ENCODE measurements at places on chromosomes 13 and 19.

- no peak for DNase-seq
These were observed 68.4 kb downstream of the EPS15L1 start for GRCh38 chr19:16403151-16403977.

GRCh38 chr13:80605716-80606115 is 264.8 kb upstream of the SPRY2 start:
- no peak for DNase-seq

DNA sequence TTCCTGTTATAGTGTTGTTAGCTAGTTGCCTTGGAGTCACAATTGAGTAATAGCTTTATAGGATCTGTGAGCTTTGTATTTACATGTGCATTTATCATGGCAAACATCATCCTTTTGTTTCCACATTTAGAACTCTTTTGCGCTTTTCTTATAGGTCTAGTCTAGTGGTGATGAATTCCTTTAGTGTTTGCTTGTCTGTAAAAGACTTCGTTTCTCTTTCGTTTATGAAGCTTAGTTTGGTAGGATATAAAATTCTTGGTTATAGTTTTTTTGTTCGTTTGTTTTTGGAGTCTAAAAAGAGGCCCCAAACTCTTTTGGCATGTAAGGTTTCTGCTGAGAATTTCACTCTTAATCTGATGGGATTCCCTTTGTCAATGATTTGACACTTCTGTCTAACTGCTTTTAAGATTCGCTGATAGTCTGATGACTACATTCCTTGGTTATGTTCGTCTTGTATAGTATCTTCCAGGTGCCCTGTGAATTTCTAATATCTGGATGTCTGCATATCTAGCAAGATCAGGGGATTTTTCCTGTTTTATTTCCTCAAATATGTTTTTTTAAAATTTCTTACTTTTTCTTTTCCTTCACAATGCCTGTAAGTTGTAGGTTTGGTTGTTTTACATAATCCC is 20.2 kb downstream of the DNAJC3 start:
- DNase-seq, result no peak

DNA sequence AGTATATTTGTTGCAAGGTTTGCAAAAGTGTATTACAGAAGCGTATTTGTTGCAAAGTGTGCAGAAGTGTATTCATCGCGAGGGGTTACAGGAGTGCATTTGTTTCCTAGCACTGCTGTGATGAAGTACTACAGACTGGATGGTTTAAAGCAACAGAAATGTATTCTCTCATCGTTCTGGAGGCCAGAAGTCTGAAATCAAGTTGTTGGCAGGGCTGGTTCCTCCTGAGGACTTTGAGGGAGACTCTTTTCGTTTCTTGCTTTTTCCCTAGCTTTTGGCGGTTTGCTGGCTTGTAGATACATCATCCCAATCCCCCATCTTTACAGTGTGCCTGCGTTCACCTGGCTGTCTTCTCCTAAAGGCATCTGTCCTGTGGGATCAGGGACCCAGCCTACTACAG is 127.9 kb upstream of the USP29 start:
- no peak for DNase-seq

GRCh38 chr19:36547001-36547732 is 19.1 kb upstream of the ZNF260 start:
- no peak for DNase-seq

DNA sequence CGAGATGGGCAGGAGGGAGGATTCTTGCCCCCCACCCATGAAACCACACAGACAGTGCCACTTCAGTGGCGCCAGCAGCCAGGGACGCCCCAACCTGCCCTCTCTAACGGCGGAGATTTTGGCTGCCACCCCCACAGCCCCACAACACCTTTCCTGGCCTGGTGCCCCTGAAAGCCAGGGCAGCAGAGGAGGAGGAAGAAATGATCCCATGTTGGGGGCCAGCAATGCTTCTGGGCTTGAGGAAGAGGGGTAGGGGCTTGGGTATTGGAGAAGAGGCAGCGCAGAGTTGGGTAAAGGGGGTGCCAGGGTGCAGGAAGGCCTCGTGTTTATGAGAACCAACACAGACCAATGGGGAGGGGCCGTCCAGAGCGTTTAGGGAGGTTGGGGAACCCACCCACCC is 1.7 kb downstream of the MLLT1 start:
- no peak for DNase-seq

All from activated T-cell treated with anti-CD3 and anti-CD28 coated beads for 24 hours (primary cell).